Fibroblast of the aortic adventitia (primary cell): ENCODE measurements at places on chromosomes 6 and 20. TPM values are rescaled to one million over a fixed set of nuclear protein-coding genes. Genes with fewer than 3 reads are reported as not detected.

Gene EYS
- total RNA-seq: 0.09 TPM in 1 of 2 replicates, not detected in the other

Gene HLA-DQB1
- total RNA-seq: not detected in 2 replicates

Gene LATS1
- 10.1 and 33.4 TPM in 2 replicates for total RNA-seq

Gene RBPJL
- total RNA-seq: not detected in 2 replicates

- DNase-seq: no peak
These were observed 435.0 kb downstream of the PTPRT start for GRCh38 chr20:42754706-42755105.
